ENCODE measurements at places on chromosomes 11 and 22.

DNA sequence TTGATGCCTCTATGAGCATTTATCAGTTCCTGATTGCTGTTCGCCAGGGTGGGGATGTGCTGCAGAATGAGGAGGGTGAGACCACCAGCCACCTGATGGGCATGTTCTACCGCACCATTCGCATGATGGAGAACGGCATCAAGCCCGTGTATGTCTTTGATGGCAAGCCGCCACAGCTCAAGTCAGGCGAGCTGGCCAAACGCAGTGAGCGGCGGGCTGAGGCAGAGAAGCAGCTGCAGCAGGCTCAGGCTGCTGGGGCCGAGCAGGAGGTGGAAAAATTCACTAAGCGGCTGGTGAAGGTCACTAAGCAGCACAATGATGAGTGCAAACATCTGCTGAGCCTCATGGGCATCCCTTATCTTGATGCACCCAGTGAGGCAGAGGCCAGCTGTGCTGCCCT lies 2.7 kb downstream of the FEN1 start:
- DNase-seq = no peak

- DNase-seq = no peak
These were observed 2.6 kb downstream of the METTL15 start for GRCh38 chr11:28110821-28111200.

- DNase-seq = no peak
These were observed 74.9 kb downstream of the DYNC2H1 start for GRCh38 chr11:103183981-103184611.

DNA sequence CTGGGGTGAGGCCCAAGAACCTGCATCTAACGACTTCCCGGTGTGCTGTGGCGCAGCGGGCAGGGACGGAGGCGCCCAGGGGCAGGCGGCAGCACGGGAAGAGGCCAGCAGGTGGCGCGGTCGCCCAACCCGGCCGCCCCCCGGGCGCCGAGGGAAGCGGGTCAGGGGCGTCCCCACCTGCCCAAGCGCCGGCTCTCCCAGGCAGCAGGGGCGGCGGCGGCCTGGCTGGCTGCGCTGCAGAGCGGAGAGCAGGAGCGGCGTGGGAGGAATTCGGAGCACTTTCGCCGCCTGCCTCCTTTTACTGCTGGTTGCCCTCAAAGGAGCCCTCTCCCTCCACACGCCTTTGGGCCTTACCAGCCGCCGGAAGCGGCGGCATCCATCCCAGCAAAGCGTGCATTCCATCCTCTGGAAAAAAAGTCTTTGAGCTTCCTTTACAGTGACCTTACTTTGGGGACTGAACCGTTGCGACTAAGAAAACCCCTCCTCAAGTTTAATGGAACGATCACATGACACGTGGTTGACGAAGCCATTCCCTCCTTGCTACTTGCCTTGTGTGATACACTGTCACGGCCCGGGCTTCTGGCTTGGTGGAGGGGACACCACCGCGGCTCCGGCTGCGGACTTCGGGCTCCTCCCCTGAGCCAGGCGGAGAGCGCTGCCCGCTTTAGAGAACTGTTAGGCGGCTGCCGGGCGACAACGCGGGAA lies 106.8 kb upstream of the CLMP start:
- peak; percentile 84 for DNase-seq

DNA sequence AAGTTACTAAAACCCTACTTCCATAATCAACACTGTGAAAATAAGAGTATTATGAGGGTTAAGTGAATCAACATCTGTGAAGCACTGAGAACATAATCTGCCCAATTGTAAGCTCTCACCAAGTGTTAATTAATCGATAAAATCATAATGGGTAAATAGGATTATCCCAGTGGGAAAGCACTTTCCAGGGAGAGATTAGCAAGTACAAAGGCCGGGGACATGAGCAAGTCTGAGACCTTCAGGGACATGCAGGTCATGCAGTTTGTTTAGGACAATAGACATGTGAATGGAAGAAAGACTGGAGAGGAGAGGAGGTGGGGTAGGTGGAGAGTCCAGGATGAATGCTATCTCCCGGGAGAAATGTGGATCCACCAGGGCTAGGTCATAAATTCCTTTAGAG lies 57.8 kb upstream of the FIBIN start:
- DNase-seq = no peak

- peak; percentile 87 for DNase-seq
These were observed 13.6 kb downstream of the BCL9L start for GRCh38 chr11:118911880-118912741.

DNA sequence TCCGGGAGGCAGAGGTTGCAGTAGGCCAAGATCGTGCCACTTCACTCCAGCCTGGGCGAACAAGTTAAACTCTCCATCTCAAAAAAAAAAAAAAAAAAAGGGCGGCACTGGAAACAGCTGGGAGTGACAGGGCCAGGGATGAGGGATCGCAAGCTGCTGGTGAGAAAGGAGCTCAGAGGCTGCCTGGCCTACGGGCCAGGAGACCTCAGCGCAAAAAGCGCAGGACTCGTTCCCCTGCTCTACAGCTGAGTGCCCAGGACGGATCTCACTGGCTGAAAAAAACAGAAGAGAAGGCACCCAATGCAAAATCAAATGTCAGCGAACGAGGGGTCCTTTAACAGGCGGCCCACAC lies 650 bp upstream of the NUP50 start:
- no peak for DNase-seq

DNA sequence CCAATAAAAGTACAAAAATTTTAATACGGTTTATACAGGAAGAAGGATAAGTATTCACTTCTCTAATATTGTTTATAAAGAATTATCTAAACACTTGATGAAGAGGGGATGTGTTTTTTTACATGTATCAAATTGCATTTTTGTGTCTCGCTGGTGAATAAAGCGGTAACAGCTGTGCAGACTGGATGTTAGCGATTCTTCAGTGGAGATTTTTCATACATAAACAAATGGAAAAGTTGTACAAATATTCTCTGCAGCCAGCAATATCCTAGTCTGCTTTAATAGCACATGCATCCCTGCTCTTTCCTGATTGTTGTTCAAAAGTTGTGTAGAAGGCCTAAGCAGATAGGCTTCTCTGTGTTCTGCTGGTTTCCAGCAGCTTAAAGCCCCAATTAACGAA lies 369.3 kb downstream of the SOX6 start:
- DNase-seq = no peak

DNA sequence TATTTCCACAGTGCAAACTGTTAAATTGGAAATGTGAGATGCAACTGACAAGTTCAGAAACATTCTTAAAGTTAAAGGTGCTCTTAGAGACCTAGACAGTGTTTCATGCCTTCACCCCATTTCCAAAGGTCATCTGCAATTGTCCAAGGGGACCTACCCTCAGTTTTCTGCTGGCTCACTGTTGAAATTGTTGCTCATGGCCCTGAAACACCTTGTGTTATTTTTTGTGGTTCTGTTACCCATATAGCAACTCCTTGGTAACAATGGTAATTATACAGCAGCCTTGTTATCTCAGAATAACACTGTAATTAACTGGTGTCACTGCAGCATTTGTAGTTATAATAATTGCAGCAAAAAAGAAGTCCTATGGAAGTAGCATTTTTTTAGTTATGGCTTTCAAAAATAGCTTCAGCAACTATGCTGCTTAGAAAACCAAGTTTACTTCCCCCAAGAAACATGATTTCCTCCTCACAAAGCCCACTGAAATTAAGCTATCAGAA lies 49.2 kb upstream of the CCDC34 start:
- no peak for DNase-seq

- peak; percentile 78 for DNase-seq
These were observed 18.6 kb upstream of the SCARF2 start for GRCh38 chr22:20456064-20456721.

GRCh38 chr22:37173709-37174108 lies 14.3 kb downstream of the C1QTNF6 start:
- no peak for DNase-seq

DNA sequence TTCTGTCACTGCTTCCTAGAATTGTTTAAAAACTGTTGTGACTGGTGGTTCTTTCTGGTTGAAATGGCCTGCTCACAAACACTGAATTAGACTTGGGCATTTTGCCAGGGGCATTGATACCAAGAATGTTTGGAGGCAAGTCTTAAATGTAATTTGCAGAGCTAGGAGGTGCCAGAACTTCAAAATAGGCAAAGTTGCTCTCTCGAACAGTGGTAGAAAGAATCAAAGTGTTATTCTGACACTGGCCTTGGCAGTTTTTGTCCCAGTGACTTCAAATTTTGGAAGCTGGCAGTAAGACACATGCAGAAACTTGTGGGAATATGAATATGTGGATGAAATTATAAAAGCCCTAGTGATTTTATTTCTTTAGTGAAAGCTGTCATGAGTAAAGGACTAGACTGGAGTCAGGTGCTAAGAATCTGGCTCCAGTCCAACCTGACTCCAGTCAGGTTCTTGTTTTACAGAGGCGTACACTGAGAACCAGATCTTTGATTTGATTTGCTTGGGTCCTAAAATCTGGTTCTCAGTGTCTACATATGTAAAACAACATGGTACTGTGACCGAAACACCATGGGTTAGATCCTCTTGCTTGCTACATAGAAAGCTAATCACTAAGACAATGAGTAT lies 20.9 kb downstream of the SVIP start:
- DNase-seq = no peak

DNA sequence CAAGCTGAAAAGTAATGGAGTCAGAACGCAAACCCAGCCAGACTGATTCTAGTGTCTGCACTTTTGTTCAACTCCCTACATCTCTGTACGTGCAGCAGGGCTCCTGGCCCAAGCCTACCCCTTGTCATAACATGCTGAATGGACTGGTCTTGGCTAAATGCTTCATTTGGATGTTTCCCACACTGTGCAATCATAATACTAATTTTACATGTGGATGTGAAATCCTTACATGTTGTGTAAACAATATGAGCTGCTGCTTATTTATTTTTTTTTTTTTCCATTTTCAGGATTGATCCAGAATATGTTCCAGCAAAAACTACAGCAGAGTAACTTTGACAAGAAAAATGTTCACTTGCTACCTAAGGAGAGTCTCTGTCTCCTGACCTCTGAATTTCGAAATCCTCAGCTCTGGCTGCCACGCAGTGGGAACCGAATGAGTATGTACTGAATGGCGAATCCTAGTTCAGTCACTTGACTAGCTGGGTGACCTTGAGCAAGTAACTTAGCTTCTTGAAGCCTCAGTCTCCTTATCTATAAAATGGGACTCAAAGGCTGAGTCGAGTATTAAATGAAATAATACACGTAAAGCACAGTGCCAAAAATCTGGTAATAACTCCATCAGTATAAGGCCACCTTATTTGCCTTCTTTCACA lies 133.4 kb downstream of the EHF start:
- no peak for DNase-seq

DNA sequence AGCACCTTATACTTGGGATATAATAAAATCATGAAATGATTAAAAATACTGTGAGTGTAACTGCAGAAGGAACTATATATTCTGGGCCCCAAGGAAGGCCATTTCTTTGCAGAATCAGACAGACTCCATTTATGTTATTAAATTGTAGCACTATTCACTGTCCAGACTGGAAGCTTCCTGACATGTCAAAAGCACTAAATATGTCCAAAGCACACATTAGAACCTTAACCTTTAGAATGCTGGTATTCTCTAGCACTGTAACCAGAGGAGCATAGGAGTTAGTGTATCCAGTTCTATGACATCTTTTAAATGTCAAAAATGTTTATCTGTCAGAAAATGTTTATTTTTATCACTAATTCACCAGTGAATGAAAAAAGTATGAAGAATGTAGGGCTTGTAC lies 246.9 kb downstream of the CADM1 start:
- DNase-seq = no peak

- DNase-seq = no peak
These were observed 591.4 kb downstream of the ETS1 start for GRCh38 chr11:127995921-127996320.

- no peak for DNase-seq
These were observed 1.7 kb downstream of the RASD2 start for GRCh38 chr22:35542157-35542938.

GRCh38 chr22:43951966-43952365 lies 3.3 kb upstream of the SAMM50 start:
- no peak for DNase-seq

DNA sequence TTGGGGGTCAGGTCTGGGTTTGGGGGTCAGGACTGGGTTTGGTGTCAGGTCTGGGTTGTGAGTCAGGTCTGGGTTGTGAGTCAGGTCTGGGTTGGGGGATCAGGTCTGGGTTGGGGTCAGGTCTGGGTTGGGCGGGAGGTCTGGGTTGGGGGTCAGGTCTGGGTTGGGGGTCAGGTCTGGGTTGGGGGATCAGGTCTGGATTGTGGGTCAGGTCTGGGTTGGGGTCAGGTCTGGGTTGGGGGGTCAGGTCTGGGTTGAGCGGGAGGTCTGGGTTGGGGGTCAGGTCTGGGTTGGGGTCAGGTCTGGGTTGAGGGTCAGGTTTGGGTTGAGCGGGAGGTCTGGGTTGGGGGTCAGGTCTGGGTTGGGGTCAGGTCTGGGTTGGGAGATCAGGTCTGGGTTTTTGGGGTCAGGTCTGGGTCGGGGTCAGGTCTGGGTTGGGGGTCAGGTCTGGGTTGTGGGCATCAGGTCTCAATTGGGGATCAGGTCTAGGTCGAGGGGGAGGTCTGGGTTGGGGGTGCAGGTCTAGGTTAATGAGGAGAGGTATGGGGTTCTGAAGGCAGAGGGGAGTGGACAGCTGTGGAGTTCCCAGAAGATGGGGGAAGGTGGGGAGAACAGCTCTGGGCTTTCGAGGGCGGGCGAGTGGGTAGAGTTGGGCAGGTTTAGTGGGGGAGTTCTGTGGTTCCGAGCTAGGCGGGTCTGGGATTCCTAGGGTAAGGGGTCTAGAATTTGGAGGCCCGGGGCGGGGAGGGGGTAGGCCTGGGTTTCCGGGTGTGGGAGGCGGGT lies 629 bp downstream of the TTLL8 start:
- DNase-seq = no peak

DNA sequence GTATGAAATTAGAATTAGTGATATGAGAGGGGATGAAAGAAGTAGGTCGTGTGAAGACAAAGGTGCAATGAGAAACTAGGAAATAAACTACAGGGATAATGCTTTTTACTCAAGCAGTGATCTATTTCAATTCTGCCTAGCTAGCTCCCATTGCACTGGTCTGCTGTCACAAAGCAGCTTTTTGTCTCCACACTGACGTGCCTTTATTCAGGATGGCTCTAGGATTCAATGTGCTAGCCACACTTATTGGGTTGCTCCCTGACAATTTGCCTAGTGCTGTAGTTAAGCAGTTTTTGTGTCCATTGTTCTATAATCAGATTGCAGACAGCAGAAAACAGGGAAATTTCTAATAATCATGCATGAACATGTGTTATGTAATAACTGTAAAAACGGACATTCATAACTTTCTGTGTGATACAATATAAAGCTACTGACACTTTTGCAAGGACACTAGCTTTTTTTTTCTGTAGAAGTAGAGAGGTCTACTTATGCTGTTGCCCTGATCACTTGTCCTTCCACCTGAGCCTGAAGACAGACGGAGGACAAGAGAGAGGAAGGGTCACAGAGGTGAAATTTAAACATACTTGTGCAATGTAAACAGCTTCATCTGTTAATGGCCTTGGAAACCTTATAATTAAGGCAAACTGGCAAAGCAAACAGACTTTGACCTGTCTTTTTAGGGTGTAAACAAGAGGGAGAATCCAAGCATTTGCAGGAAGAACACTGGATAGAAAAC lies 269.6 kb downstream of the LRRC4C start:
- no peak for DNase-seq

- DNase-seq = no peak
These were observed 5.1 kb downstream of the LRRC51 start for GRCh38 chr11:72085621-72086351.

- DNase-seq = no peak
These were observed 14.0 kb downstream of the GRAMD4 start for GRCh38 chr22:46634011-46634699.

All from activated T-cell treated with anti-CD3 and anti-CD28 coated beads, Interleukin-2, amount 50 U/mL, for 72 hours (primary cell).